ENCODE measurements at places on chromosomes 6 and 20. TPM values are rescaled to one million over a fixed set of nuclear protein-coding genes. Genes with fewer than 3 reads are reported as not detected.

Gene SIRPB2
- total RNA-seq, result 1.2 TPM

Gene SRF
- 17.2 TPM for total RNA-seq

Gene PLA2G7
- total RNA-seq, result 1.9 TPM

Gene TMEM30A
- 133 TPM for total RNA-seq

Gene LKAAEAR1
- total RNA-seq, result 0.82 TPM

Gene HSPA1A
- total RNA-seq, result 744 TPM

Gene TRIM31
- not detected for total RNA-seq

Gene FRK
- total RNA-seq, result 2.3 TPM

Gene GABRR1
- total RNA-seq, result 4.6 TPM

Gene SAMD5
- total RNA-seq, result 23.1 TPM

Gene PRELID3B
- total RNA-seq, result 45.1 TPM

Gene PTCRA
- total RNA-seq, result not detected
